ENCODE measurements at places on chromosomes 1 and 21.
A peak's percentile ranks its signal among the peaks of the same experiment; 100 is the strongest.

GRCh38 chr1:1050577-1051052 is 23.5 kb downstream of the RNF223 start:
- DNase-seq = no peak

DNA sequence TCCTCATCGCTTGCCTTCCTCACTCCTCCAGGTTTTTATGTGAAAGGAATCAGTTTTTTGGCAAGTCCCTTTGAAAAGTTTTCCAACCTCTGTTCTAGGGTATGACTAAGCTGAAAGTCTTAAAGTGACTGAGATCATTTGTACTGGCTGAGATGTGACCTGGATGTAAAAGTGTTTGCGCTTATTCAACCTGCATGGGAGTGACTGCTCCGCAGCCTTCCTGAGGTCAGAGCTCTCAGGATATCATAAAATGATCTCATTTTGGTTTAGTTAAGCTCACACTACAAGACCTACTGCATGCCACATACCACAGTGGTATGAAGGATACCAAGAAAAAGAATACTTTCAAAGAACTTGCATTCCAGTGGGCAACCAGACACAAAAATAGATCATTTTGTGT is 29.8 kb upstream of the TADA1 start:
- no peak for DNase-seq

DNA sequence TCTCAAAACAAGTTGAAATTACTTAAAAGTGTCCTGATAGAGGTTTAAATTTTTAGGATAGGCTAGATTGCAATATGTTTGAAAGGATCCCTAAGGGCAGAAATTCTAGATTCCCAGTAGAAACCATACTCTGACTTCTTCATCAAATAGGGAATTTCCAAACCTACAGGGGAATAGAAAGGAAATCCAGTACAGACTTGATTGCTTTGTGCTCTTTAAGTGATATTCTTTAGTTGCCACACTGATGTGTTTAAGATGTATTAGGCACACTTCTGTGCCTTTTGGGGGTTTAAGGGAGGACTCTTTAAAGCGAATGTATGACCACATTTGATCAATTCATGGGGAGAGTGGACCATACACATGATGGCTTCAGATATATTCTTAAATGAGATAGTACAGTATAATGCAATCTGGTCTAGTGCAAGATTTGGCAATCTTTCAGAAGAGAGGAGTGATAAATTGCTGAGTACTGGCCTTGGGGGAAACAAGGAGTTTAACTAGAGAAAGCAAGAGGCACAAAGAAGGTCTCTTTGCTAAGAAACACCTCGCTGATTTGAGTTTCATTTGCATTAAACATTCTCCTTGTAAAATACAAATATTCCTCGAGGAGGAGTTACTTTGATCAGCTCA is 268.8 kb upstream of the NR5A2 start:
- DNase-seq = no peak

GRCh38 chr1:63973005-63973419 is 199.2 kb downstream of the ROR1 start:
- no peak for DNase-seq

- DNase-seq = no peak
Observed at GRCh38 chr21:45991606-45992300, 10.2 kb downstream of the COL6A1 start.

GRCh38 chr1:209012443-209013196 is 570.9 kb upstream of the CAMK1G start:
- DNase-seq = no peak

DNA sequence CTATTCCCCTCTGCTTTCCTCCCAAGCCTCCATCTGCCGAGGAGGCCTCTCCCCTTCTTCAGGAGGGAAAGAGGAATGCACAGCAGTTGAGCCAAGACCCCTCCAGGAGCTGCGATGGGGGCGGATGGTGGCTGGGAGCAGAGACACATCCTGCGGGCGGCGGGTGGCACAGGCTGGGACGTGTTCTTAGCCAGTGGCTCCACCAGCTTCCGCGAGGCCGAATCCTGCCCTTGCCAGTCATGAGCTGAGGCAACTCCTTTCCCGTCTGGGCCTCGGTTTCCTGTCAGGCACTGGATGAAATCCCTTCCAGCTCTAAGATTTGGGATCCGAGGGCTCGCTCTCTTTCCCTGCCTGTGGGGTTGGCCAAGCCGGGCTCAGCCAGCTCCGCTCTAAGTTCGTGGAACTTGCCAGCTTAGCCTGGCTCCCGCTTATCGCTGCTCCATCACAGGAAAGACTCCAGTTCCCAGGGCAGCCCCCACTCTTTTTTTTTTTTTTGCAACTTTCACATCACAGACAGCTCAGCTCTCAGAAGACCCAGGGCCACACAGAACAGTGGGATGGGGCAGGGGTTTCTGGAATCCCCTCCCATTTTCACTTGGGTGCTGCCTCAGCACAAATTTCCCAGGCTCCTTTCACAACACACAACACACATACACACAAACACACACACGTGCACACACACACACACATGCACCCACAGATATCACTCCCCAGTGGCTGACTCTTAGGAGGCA is 506 bp downstream of the MYOM3 start:
- no peak for DNase-seq

DNA sequence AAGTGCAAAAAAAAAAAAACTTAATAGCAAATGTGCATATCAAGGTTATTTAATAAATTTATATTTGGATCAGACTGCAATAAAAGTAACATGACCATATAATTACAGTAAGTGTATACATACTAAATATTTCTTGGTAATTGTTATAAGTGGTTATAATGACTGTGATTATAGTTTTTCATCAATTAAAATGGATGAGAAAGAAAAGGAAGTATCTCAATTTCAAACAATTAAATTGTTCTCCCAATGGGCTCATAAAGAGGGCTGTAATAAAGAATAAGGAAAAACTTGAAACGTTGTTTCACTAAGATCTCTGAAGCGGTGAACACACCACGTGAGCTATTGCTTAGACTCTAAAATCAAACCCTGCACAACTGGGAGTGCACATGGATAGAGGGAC is 104.1 kb downstream of the CDC42BPA start:
- DNase-seq = no peak

DNA sequence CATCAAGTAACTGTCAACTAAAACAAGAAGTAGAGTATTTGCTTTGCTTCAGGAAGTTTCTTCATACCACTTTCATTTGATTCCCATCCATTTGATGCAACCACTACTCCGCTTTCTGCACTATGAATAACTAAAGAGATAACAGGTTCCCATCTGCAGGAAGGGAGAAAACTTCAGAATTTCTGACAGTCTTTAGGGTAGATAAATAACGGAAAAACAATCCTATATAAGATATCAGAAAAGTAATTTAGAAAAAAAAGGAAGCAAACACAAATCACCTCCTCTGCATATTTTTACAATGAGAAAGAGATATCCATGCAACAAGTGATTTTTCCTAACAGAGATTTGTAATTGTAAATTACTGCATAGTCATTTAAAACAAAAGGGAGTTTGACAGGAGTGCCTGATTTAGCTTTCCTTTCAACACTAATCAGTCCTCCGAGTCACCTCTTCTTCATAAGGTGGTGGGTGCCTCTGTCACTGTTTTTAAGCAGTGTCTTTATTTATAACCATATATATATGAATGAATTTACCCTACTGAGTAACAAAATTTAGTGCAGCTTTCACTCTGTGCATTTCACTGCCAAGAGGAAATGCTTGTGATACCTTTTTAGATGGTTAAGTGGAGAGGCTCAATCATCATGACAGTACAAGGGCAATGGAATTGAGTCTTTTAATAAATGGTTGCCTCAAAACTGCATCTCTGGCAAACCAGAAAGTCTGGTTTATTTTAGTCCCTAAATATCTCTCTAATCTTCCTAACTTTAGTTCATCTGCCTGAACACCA is 1920.4 kb downstream of the MRPL39 start:
- no peak for DNase-seq

- DNase-seq = no peak
Observed at GRCh38 chr21:41651830-41652229, 115.0 kb downstream of the RIPK4 start.

- peak; percentile 23 for DNase-seq
Observed at GRCh38 chr1:240732390-240732789, 120.4 kb upstream of the GREM2 start.

DNA sequence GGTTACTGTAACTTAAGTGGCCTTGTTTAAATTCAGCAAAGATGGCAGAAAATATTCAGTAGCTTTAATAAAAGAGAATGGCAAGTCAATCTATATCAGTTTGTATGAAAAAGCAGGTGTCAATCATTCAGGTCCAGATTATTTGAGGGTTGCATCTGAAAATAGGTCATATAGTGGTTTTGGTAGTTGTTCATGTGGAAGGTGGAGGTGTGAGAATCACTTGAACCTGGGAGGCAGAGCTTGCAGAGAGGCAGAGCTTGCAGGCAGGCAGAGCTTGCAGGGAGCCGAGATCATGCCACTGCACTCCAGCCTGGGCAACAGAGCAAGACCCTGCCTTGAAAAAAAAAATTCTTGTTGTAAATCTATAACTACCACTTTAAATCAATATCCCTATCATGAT is 88.6 kb downstream of the ZSWIM5 start:
- DNase-seq = no peak

GRCh38 chr1:208153386-208153785 is 90.8 kb downstream of the PLXNA2 start:
- no peak for DNase-seq

DNA sequence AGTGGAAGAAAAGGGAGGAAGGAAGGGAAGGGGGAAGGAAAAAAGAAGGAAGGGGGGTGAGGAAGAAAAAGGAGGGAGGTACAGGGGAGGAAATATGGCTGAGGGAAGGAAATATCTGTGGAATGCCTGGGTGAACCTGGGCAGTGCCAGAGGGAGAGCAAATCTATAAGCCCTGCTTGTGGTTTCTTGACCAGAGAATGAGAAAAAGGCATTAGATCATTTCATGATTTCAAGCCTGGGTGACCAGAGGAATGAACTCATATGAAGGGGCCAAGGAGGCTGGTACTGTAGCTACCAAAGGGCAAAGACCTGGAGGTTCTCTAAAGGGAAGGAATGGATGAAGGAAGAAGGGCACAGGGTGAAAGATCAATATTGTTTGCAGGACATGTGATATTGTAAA is 31.4 kb downstream of the GNG12 start:
- DNase-seq = no peak

DNA sequence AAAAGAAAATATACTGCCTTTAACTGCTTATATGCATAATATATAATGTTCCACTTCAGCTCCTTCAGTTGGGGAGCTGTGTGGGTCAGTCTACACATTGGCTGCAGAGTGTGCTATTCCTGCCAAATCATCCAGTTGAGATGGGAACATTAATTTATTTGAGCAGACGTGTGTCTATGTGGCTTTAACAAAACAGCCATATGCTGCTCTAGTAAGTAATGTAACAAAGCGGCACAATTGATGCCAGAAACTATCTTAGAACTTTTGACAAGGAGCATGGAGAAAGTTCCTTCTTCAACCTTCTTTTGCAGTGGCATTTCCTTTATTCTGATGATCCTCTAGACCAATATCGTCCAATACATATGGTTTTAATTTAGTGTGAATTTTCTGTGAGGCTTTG is 285.9 kb upstream of the C1orf87 start:
- no peak for DNase-seq

DNA sequence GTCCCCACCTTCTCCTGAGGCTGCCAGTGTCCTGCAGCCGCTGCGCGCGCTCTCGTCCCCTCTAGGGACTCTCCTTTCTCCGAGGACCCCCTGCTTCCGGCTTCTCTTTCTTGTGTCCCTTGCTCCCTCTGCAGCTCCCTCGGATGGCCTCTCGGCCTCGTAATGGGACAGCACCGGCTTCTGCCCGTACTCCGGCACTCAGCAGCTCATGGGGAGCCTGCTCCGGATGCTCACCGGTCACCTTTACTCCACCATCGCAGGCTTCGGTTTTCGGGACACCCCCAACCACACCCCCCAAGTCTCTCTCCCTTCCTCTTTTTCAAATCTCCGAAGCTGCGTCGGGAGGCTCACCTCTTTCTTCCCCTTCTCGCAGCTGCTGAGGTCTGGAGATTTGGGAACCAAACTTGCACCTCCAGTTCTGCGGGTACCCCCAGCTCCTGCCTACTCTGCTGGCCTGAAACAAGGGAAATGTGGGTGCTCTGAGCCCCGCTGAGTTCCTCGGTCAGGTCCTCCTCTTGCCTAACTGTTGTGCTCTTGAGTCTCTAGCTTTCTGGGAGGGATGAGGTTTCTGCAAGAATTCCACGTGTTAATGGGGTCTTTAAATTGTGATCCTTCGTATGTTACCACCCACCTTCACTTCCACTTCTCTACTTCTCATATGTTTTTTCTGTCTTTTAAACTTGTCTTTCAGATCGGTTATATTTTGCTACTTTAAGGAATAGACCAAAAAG is 930 bp downstream of the CDC14A start:
- DNase-seq = no peak

GRCh38 chr1:244573768-244574167 is 79.2 kb upstream of the DESI2 start:
- DNase-seq = no peak

- DNase-seq = no peak
Observed at GRCh38 chr1:41342774-41343355, 18.4 kb upstream of the FOXO6 start.

- no peak for DNase-seq
Observed at GRCh38 chr1:7574121-7575040, 196.7 kb upstream of the VAMP3 start.

DNA sequence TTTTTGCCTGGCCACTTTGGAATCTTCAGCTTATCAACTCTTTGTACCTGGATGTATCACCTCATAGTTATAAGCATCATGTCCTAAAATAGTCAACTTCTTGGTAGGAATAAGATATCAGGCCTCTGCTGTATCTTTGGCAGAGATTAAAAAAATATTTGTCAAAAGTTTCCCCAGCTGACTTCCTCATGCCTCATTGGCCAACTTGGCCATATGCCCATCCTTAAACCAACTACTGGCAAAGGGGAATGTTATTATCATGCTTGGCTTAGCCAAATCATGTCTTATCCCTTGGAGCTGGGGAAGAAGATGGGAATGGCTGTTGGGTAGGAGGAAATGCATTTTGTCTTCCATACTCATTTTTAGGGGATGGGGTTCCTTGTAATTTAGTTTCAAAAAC is 23.4 kb downstream of the NFASC start:
- no peak for DNase-seq

GRCh38 chr1:1004780-1005697 is 5.1 kb upstream of the HES4 start:
- DNase-seq = no peak

DNA sequence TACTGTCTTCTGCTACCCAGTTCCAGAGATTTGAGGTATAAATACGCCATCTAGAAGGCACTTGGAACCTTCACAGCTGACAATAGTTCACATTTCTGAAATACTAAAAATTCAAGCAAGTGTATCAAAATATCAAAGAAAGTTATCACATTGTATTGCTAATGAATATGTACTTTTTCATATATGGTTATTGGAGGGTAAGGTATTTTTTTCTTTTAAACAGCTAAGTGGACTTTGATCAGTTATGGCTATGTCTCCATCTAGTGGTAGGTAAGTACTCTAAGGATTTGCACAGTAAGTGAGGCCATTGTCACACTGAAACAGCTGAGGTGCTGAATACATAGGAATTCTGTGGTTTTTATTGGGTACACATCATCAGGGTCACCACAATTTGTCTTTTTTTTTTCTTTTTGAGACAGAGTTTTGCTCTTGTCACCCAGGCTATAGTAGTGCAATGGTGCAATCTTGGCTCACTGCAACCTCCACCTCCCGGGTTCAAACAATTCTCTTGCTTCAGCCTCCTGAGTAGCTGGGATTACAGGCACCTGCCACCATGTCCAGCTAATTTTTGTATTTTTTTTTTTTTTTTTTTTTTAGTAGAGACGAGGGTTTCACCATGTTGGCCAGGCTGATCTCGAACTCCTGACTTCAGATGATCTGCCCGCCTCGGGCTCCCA is 49.1 kb upstream of the CR2 start:
- peak; percentile 40 for DNase-seq

Measured in GM19239 (cell line).